ENCODE measurements at places on chromosomes 2 and 18.

- no peak for DNase-seq
These were observed 5.5 kb downstream of the SALL3 start for GRCh38 chr18:78984941-78985784.

GRCh38 chr2:105330681-105331375, 1.3 kb upstream of the TGFBRAP1 start:
- no peak for DNase-seq

- no peak for DNase-seq
These were observed 106.8 kb downstream of the KLHL29 start for GRCh38 chr2:23491591-23492336.

DNA sequence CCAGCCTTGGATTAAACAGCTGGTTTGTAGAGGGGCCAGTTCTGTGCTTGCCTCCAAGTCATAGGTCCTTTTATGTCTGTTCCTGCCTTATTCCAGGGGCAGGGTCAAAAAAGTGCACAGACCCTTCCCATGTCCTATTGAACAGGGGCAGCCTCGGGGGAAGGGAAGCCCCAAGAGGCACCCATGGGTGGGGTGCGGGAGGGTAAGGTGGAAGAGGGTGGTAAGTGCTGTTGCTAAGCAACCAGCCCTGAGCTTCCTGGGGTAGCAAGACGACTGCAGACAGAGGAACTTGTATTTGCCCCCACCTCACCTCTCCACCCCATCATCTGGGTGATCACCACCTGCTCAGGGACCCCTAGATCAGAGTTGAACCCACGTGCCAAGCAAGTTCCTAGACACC, 7.7 kb downstream of the DNMT3A start:
- no peak for DNase-seq

DNA sequence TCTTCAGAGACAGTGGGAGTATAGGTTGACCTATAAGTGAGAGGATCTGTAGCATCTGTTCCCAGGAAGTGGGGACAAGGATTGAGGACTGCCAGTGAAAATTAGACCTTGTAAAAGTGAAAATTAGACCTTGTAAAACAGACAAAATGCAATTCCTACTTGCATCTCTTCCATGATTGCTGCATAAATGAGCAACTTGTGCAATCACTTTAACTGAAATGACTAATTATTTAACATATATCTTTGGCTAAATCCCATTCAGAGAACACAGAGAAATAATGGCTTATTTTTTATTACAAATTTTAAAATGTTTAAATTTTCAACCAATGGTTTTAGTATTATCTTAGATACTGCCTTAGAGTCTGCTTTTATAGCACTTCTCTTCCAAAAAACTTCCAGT, 67.2 kb upstream of the NABP1 start:
- no peak for DNase-seq

DNA sequence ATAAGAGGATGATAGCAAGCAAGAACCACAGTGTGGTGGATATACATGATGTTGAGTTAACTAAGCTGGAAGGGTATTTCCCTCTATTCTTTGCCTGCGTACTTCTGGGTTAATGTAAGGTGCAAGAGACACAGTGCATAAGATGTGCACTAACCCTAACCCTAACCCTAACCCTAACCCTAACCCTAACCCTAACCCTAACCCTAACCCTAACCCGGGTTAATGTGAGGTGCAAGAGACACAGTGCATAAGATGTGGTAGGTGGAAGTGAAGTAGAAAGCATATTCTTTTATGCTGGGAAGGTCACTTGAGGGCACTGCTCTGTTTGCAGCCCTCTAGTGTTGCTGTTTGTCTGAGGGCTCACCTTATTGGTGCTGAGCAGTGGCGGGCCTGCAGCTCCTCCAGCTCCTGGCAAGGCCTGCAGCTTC, 181.5 kb upstream of the ITGA4 start:
- no peak for DNase-seq

Measured in stimulated activated CD8-positive, alpha-beta memory T cell treated with anti-CD3 and anti-CD28 coated beads, Interleukin-2, amount 100 ng/mL, for 48 hours (primary cell).